ENCODE measurements at places on chromosomes 7 and 10.

DNA sequence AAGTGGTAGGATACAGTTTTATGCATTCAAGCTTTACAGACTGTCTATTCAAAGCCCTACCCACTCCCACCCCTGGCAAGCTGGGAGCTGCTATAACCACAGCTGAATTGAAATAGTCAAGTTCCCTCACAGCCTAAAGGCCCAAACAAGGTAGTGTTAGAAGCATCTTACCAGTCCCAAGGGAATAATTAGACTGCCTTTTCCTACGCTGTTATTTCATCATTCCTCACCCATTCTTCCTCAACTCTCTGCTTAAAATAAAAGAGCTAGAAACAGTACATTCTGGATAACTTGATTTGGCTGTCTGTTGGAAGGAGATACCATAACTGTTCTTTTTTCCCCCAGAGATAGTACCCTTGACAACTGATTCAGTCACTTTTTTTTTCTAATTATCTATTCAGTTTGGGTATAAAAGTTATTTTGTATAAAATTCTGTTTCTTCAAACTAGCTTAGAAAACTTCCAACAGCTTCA, 54.0 kb downstream of the RAPGEF5 start:
- DNase-seq = no peak

DNA sequence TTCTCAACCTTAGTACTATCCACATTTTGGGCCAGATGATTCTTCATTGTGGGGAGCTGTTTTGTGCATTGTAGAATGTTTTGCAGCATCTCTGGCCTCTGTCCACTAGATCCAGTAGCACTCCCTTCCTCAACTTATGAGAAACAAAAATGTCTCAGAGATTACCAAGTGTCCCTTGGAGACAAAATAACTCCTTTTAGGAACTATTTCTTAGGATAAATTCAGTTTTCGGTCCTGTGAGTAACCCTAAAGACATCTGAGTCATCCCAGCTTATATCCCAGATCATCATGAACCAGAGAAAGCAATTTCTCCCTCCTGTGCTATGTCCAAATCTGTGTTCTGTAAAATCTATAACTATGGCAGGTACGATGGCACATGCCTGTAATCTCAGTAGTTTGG, 266.6 kb upstream of the PHYHIPL start:
- no peak for DNase-seq

DNA sequence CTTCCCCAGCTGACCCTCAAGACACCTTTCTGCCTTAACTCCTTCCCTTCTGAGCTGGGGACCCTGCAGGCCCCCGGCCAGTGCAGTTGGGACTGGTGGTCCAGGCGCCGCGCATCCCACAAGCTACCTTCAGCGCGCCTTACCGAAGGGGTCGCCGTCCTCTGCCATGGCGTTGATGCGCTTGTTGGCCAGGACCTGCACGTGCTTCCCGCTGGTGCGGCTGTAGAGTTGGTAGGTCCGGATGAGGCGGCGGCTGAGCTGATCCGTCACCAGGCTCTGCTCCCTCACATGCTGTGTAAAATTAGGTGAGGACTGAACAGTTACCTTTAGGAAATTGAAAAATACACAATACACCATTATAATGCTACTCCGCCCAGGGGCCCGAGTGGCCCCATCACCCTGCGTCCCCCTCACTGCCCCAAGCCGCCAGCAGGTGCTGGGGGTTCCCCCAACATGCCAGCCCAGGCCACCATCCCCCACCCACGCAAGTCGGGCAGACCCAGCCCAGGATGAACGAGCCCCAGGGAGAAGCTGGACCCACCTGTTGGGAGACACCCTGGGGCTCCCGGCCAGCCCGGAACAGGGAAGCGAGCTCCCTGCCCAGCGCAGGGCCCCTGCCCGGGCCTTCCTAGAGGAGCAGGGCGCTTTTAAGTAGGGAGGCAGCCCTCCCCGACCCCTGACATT, 1.2 kb downstream of the FGF8 start:
- no peak for DNase-seq

DNA sequence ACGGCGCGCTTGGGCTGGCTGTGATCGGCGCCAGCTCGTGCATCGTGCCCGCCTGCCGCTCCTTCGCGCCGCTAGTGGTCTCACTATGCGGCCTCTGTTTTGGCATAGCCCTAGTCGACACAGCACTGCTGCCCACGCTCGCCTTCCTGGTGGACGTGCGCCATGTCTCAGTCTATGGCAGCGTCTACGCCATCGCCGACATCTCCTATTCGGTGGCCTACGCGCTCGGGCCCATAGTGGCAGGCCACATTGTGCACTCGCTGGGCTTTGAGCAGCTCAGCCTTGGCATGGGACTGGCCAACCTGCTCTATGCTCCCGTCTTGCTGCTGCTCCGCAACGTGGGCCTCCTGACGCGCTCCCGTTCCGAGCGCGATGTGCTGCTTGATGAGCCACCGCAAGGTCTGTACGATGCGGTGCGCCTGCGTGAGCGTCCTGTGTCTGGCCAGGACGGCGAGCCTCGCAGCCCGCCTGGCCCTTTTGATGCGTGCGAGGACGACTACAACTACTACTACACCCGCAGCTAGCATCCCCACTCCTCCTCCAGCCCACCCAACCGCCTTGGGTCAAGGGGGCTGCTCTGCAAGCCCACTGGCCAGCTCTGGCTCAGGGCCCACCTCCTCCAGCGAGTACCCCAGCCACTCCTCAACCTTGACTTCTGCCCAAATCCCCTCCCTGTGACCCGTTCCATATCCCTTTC, 1.9 kb downstream of the SLC18A3 start:
- DNase-seq = no peak
